Stimulated activated CD8-positive, alpha-beta memory T cell treated with anti-CD3 and anti-CD28 coated beads, Interleukin-4, amount 100 ng/mL, for 1 hour (primary cell): ENCODE measurements at places on chromosomes 11 and 22.

DNA sequence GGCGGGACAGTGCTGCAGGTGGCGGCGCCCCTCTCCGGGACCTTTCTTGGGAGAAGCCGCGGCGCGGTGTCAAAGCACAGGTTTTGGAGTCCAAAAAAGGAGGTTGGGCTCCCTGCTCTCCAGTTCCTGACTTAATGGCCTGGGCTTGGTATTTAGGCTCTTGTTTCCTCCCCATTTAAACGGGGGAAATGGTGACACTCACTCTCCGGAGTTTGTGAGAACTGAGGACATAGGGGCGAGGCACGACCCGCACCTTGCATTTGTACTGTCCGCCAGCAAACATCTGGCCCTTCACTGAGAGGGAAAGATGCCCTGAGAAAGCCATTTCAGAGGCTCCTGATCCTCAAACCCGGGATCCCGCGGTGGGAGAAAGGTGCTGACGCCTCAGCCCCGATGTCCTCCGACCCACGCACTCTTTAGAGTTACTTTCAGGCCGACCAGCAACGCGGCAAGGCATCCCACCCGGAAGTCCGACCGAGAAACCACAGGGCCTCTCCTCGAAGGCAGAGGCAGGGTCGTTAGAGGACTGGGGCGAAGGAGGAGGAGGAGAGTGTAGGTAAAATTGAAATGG lies 2.9 kb upstream of the WDR74 start:
- DNase-seq: no peak

- DNase-seq: no peak
Observed at GRCh38 chr11:96177146-96177545, 165.8 kb downstream of the MAML2 start.

- no peak for DNase-seq
Observed at GRCh38 chr11:12862696-12863469, 146.2 kb upstream of the RASSF10 start.

GRCh38 chr22:45331486-45331885 lies 21.8 kb downstream of the FAM118A start:
- no peak for DNase-seq

- DNase-seq: no peak
Observed at GRCh38 chr22:27237080-27237741, 564.3 kb downstream of the MN1 start.

- no peak for DNase-seq
Observed at GRCh38 chr11:117475716-117476530, 148.3 kb downstream of the CEP164 start.
